NCI-H1092 (cell line): ENCODE measurements at places on chromosomes 6 and 20.

DNA sequence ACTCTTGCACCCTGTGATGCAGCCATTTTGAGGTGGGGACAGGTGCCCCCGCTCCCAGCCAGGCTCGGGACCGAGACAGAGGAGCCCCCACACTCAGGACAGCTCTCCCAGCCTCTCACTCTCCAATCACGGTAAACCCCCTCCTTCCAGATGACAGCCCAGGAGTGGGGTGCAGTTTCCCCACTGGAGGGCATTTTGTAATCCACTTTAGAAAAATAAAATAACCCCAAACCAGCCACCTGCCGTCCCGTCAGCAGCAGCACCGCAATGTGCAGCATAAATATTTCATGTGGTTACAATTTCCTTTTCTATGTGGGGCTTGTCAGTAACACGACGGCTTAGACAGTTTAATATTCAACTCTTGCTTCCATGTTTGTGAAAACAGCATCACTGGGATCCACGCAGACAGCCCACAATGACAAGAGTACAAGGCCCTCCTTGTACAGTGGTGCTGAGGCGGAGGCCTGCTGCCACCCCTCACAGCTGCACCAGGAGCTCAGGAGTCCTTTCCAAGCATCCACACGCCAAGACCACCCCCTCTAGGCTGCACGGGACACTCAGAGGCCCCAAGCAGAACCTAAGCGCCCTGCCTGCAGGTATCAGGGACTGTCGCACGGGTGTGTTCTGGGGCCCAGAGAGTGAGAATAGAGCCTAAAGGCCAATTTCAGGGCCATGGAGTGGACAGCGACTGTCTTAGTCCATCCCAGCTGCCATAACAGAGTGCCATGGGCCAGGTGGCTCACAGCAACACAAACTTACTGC lies 116.7 kb downstream of the JPH2 start:
- no peak for DNase-seq

- DNase-seq: no peak
Observed at GRCh38 chr6:148472171-148473105, 129.8 kb downstream of the SASH1 start.

DNA sequence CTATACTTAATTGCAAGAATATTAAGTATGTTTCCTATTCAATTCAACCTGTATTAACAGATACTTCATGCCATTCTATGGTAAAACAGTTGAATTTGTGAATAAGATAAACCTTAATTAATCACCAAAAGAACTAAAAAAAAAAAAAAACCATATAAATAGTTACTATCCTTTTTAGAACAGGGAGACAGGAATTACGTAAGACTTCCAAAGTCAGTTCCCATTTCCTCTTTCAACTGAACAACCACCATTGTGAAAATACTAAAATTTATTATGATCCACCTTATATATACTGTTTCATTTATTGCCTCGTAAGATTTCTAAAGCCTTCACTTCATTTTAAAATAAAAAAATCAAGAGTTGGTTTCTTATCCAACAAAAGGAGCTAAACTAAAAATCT lies 9.4 kb downstream of the CCNC start:
- DNase-seq: no peak

GRCh38 chr6:1940381-1940780 lies 305.0 kb downstream of the GMDS start:
- no peak for DNase-seq

DNA sequence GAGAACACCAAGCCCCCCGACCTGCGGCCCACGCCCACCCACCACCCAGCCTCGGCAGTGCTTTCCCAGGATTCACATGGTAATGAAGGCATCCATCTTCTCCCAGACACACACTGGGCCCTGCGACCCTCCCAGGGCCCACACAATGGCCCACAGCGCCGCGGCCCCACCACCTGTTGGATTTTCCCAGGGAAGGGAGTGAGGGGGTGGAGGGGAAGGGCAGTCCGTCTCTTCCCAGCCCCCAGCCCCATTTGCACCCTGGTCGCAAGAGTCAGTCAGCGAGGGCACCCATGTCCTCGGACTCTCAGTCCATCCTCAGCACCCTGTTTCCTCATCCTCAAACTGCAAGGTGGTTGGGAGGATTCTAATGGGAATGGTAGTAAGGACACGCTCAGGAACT lies 23.7 kb upstream of the ID1 start:
- no peak for DNase-seq
